HTR-8/SVneo (cell line): ENCODE measurements at places on chromosomes 6 and 20.

DNA sequence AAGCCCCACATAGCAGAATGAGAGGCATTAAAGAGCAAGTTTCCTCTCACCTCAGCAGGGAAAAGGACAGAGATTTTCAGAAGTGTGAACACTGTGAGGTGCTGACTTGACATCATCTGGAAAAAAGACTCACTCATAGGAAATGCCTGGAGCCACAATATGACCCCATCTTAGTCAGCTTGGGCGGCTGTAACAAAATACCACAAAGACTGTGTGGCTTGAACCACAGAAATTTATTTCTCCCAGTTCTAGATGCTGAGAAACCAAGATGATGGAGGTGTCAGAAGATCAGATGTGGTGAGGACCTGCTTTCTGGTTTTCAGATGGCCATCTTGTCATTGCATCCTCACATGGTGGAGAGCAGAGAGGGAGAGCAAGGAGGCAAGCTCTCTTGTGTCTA is 253.1 kb downstream of the ADGB start:
- peak; percentile 20 for DNase-seq

DNA sequence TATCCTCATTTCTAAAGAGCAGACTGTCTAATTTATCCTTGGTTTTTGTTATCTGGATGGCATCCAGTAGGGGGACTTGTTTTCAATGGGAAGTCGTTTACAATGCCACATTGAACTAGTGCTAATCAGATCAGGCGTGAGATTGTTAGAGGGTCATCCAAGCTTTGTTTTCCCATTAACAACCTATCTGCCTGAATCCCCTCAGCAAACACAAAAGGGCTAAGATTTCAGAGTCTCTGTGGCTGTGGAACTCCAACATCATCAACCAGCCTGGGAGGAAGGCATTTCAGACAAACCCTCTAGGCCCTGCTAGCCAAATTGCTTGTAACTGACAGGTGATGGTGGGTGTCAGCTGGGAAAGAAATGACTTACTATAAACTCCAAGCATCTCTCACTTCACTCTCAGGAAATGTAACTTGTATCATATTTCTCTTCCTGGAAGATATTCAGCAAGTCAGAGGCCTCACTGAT is 47.7 kb downstream of the COL19A1 start:
- no peak for DNase-seq

DNA sequence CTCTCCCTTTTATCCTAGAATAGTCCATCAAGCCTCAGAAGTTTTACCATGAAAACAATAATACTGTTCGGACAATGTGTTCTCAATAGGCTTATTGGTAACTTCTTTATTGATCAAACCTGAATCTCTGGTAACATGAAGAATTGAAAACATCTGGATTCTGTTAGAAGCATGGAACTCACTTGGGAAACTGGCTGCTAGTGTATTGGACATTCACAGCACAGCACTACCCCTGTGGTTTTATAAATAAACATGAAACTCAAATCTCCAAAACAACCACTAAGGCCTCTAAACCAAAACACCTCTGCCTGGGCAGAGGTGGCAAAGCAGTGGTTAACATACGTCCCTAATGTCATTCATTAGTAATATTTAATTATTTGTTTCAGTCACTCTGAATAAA is 157.6 kb upstream of the KCNQ5 start:
- DNase-seq, result no peak

- no peak for DNase-seq
Observed at GRCh38 chr6:89873721-89874120, 20.5 kb upstream of the GJA10 start.

GRCh38 chr20:53847139-53847836 is 223.1 kb downstream of the BCAS1 start:
- no peak for DNase-seq
